CD4-positive, CD25-positive, alpha-beta regulatory T cell (primary cell): ENCODE measurements at places on chromosomes 16 and 17. TPM values are rescaled to one million over a fixed set of nuclear protein-coding genes. Genes with fewer than 3 reads are reported as not detected.
A peak's percentile ranks its signal among the peaks of the same experiment; 100 is the strongest.

DNA sequence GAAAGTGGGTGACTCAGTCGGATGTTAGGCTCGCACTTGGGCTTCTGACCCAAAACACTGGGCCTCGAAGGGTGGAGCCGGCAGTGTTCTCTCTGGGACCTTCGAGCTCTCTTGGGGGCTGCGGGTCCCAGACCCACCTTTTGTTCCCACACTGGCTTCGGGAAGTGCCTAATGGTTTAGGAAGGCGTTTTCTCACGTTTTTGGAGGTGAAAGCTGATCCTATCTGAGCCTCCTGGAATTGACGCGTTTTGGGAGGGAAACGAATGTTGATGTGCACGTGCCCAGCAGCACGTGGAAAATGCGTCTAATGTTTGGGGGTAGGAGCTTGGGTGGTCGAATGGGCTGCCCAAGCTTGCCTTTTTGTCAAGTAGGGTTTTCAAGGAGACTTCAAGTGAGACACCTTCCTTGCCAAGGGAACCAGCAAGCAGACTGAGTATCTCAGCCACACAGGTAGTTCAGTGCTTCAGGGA, 666 bp downstream of the HGS start:
- peaks cover 25% of the 10 kb centered on the region for H3K4me1 ChIP-seq
- no peak for DNase-seq
- H3K27me3 ChIP-seq = no peaks in the 10 kb centered on the region
- H3K4me3 ChIP-seq = peak overlapping the region; percentile 89
- peak overlapping the region; percentile 68 for H3K27ac ChIP-seq

Gene RASL10B
- total RNA-seq = not detected

GRCh38 chr16:15434425-15435215, at the start of gene BMERB1:
Gene BMERB1, plus strand, starts transcription at chr16:15434588. Its CDS starts 66 bp downstream, at chr16:15434654.
- no peaks in the 10 kb centered on the region for H3K36me3 ChIP-seq
- H3K27ac ChIP-seq = no peak within 1 kb of the TSS
- peak; percentile 10 for DNase-seq
- H3K4me3 ChIP-seq = peak within 1 kb of the TSS; percentile 48
- peaks cover 12% of the 10 kb centered on the region for H3K4me1 ChIP-seq

DNA sequence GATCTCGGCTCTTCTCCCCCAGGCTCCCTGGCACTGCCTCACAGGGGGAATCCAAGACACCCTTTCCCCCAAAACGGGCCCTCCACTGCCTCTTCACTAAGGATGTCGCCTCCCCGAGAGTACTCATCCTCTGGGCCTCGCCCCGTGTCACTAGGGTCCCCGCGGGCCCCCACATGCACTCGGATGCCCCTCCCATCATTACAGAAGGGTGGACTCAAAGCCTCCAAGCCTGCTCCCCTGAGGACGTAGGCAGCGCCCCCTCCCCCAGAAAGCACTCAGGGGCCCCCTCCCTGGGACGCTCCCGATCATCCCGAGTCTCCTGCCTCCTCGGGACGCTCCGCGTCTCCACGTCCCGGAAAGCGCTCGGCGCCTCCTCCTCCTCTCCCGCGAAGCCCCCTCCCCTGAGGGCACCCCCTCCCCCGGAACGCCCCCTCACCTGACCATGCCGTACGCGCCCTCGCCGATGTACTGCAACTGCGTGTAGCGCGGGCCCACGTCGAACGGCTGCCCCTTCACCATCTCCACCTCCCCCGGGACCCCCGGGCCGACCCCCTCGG, 338 bp downstream of the MAPK3 start:
- peak overlapping the region; percentile 78 for H3K27ac ChIP-seq
- peak overlapping the region; percentile 37 for H3K4me3 ChIP-seq
- H3K4me1 ChIP-seq = peaks cover 18% of the 10 kb centered on the region
- H3K27me3 ChIP-seq = no peaks in the 10 kb centered on the region
- peak; percentile 28 for DNase-seq

DNA sequence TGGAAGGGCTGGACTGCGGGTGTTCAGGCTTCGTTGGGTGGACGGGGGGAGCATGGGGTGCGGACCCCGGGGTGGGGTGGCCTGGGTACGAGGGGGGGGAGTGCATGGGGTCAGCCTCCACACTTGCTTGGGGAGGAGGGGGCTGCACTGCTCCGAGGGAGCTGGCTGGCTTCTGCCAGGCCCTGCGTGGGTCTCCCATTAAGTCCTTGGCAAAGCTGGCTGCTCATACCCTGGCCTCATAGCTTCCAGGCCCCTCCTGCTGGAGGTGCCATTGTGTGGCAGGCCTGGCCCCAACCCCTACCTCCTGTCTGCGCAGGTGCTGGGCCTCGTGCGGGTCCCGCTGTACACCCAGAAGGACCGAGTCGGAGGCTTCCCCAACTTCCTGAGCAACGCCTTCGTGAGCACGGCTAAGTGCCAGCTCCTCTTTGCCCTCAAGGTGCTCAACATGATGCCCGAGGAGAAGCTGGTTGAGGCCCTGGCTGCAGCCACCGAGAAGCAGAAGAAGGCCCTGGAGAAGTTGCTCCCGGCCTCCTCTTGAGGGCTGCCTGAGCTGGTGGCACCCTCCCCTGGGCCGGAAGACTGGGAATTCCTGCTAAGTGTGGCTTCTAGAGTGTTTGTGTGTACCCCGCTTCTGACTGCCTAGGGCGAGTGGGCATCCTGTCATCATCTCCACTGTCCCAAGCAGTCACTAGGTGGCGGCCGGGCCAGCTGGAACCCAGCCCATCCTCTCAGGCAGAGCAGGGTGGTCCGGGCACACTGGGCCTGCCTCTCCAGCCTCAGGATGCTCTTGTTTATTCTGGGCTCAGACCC, 1.5 kb downstream of the NUDT16L1 start:
- peak overlapping the region; percentile 88 for H3K27ac ChIP-seq
- peaks cover 30% of the 10 kb centered on the region for H3K36me3 ChIP-seq
- H3K4me3 ChIP-seq = no peak overlapping the region
- H3K4me1 ChIP-seq = peaks cover 17% of the 10 kb centered on the region
- H3K27me3 ChIP-seq = no peaks in the 10 kb centered on the region

- H3K27ac ChIP-seq = no peak overlapping the region
- H3K27me3 ChIP-seq = no peaks in the 10 kb centered on the region
Observed at GRCh38 chr17:63516910-63517824, 6.0 kb upstream of the KCNH6 start.

Gene TAT
- total RNA-seq = not detected

DNA sequence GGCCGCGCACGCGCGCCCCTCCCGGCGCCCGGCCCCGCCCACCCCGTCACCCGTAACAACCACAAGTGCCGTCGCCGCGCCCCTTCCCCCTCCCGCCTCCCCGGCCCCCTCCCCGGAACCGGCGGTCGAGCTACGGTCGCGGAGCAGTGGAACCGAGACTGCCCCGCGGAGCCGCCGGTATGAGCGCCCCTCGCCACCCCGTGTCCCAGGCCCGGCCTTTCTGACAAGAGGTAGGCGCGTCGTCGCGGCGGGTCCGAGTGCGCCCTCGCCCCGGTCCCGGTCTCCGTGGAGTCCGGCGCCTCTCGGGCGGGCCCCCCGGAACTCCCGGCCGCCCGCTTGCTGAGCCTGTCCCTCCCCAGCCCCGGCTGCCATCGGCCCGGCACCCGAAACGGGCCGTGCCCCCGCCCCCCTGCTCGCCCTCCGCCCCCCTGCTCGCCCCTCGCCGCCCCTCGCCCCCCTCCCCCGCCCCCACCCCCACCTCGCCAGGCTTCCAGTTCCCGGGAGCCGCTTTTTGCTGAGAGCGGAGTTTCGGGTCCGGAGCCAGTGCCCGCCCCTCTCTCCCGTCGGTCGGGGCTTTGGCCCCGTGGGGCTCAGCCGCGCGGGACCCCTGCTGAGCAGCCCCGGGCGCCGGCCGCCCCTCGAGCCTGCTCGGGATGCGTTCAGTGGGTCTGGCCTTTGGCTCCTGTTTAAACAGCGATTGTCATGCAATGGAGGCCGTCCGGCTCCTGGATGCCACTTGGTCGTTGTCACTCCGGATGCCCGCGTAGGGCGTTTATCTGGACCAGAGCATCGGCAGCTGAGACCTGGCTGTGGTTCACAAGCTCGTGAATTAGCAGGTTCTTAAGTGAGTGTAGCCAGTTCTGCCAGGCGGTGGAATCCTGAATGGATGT, at the start of gene SEC14L1:
TSS of gene SEC14L1 (plus strand) at position 92 of the 890 bp plus-strand sequence. CDS start 2,628 bp downstream, outside the sequence.
- H3K4me1 ChIP-seq = peaks cover 58% of the 10 kb centered on the region
- peaks cover 28% of the 10 kb centered on the region for H3K36me3 ChIP-seq
- H3K27ac ChIP-seq = peak within 1 kb of the TSS; percentile 94
- DNase-seq = peak; percentile 6

- no peaks in the 10 kb centered on the region for H3K4me1 ChIP-seq
- peak; percentile 45 for DNase-seq
- H3K27ac ChIP-seq = no peak overlapping the region
- H3K36me3 ChIP-seq = no peaks in the 10 kb centered on the region
- no peak overlapping the region for H3K4me3 ChIP-seq
Observed at GRCh38 chr17:39591958-39592954, 15.5 kb downstream of the NEUROD2 start.

Gene PRAC2
- total RNA-seq = not detected

Gene CCL8
- total RNA-seq = not detected

Gene GPR179
- 0.07 TPM for total RNA-seq

DNA sequence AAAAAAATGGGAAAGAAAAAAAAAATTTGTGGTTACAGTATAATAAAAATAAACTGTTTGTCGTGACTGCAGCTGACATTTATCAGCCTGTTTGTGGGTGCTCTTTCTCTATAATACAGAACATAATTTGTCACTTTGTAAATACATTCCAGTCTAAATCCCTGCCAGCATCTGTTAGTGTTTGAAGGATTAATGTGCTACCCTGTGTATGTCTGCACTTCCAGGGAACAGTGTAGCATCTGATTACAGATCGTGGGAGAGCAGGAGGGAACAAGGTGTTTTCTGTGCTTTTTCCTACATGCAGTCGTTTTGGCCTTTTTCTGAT, 265.1 kb downstream of the WWOX start:
- H3K36me3 ChIP-seq = no peaks in the 10 kb centered on the region
- H3K27me3 ChIP-seq = no peaks in the 10 kb centered on the region
- H3K27ac ChIP-seq = no peak overlapping the region
- H3K4me1 ChIP-seq = no peaks in the 10 kb centered on the region
- H3K4me3 ChIP-seq = no peak overlapping the region

DNA sequence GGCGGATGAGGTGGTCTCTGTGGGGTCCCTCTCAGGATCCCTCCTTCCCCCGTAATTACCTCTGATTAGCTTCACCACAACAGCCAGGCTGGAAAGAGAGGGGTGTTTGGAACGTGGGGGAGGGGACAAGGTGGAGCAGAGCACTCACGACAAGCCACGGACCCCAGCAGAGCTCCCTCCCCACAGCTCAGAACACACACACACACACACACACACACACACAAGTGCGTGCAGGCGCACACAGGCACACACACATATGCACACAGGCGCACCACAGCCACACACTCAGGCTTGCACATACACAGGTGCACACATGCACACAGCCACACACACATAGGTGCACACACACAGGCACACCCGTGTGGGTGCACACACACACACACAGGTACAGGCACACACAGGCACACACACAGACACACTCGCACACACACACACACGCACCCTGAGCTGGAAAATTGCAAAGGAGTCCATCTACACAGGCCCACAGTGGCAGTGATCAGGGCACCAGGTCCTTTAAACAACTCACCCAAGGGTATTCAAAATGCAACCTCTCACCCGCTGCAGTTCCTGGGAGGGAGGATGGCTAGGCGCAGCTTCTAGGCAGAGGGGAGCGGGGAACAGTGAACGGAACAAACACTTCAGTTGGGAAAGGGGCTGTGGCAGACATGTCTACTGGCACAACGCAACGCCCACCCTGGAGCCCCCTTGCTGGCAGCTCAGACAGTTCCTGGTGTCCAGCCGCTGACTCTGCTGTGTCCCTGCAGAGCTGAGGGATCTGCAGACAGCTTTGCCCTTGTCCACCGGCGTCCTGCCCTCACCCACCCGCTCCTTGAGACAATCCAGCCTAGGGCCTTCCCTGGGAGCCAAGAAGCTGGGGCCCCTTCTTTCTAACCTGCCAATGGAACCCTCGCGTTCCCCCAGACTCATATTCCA, 59.9 kb upstream of the DLX4 start:
- no peak overlapping the region for H3K27ac ChIP-seq
- peaks cover 6% of the 10 kb centered on the region for H3K4me1 ChIP-seq
- no peak overlapping the region for H3K4me3 ChIP-seq
- H3K27me3 ChIP-seq = peaks cover 15% of the 10 kb centered on the region

Gene ABCC12
- total RNA-seq = not detected

Gene NACA2
- not detected for total RNA-seq

DNA sequence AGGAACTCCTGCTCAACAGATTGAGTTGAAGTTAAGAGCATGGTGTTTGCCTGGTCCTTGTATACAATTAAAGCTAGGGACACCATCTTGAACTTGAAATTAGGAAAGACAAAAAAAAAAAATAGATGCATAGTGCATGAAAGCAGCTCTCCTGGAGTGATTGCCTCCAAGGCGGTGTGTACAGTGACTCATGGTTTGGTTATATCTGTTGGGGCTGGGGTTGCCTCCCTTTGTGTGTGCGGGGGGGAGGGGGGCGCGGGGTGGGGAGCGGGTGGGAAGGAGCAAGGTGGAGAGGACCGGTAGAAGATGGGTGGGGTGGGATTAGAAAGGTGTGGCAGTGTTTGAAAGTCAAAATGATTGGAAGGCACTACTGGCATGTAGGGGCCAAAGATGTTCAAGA, 3.4 kb downstream of the TMED6 start:
- H3K4me1 ChIP-seq = no peaks in the 10 kb centered on the region
- no peak overlapping the region for H3K4me3 ChIP-seq
- peaks cover 20% of the 10 kb centered on the region for H3K36me3 ChIP-seq
- no peak overlapping the region for H3K27ac ChIP-seq

DNA sequence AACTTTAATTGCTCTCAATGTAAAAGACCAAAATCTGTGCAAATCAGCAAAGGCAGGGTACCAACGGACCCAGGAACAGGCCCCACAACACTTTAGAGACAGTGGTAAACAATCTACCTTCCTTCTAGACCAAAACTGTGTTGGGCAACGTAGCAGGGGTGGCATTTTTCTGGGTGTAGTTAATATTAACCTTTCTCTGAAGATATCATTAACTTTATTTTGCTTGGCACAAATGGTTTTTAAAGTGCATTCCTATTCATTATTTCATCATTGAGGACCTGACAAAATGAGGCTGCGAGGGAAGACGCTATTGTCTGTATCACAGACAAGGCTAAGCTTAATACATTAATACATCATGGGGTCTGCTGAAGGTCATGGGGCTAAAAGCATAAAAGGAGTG, 37.9 kb upstream of the TRAP1 start:
- no peaks in the 10 kb centered on the region for H3K4me1 ChIP-seq
- DNase-seq = no peak
- no peak overlapping the region for H3K4me3 ChIP-seq
- H3K27me3 ChIP-seq = no peaks in the 10 kb centered on the region
- H3K36me3 ChIP-seq = peaks cover 84% of the 10 kb centered on the region

DNA sequence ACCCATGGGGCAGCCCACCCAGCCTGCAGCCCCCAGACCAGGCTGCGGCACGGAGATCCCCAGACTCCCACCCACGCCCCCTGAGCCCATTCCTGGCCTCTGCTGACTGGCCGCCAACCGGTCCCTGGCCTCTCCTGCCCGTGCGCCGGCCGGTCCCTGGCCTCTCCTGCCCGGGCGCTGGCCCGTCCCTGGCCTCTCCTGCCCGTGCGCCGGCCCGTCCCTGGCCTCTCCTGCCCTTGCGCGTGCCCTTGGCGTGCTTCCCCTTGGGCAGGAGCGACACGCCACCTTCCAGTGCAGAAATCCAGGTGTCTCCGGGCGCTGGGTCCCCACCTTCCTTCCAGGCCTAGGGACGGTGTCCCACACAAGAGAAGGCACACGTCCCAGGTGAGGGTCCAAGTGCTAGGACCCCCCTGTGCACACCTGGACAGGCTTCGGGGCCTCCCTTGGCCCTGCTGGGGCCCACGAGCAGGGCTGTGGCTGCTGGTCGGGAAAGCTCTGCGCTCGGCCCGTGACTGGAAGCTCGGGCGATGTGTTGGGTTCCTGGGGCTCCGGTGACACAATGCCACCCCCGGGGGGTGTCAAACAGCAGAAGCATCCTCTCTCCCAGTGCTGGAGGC, 21.4 kb upstream of the CACNA1H start:
- no peaks in the 10 kb centered on the region for H3K27me3 ChIP-seq
